ENCODE measurements at places on chromosomes 5 and 9.

DNA sequence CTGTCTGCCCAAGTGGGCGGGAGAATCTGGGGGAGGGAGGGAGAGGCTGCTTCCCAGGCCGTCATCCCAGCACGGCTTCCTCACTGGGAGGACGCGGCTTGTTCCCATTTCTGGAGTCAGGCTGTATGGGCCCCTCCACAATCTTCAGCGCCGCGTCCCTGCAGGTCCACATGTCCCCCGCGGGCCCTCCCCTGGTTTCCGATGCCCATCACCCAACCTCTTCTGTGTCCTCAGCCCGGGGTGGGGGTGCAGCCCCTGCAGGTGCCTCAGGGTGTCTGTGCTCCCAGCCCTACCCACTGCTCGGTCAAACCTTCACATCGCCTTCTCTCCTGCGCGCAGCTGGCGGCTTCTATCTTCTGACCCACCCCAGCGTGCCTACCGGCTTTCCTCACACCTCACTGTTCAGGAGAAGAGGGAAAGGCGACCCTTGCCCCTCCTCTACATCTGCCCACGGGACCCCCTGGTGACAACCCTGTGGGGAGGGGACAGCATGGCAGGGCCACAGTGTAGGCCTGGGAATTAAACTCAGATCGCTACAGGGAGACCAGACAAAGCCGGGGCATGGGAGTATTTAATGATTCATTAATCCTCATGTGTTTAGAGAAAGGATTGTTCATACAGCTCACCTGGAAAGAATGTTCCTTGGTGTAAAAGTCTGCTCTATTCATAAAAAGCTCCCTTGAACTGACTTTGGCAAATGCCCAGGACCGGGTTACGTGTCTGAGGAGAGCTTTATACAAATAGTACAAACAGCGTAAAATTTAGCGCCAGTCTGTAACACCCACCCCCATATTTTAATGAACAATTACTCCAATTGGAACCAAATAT is 145.1 kb downstream of the IRX1 start:
- no peak for DNase-seq

DNA sequence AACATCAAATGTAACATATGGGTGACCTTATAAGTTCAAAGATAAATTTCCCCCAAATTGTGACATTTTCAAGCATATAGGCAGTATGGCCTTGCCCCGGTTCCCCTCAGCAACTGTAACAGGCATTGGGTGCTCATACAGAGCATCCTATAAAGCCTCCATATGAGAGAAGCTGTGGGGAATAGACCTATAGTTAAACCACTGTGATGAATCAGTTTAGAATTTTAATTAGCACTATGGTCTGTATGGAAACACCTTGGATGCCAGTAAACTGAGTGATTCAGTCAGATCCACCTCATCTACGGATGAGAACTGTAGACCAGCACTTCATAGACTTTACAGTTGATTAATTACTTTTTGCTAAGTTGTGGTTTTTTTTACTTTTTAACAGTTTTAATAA is 79.4 kb downstream of the ERCC6L2 start:
- no peak for DNase-seq

- no peak for DNase-seq
These were observed 28.0 kb downstream of the ATP6V0E1 start for GRCh38 chr5:173011566-173011965.

- no peak for DNase-seq
These were observed 16.6 kb downstream of the TUT7 start for GRCh38 chr9:86337469-86338108.

DNA sequence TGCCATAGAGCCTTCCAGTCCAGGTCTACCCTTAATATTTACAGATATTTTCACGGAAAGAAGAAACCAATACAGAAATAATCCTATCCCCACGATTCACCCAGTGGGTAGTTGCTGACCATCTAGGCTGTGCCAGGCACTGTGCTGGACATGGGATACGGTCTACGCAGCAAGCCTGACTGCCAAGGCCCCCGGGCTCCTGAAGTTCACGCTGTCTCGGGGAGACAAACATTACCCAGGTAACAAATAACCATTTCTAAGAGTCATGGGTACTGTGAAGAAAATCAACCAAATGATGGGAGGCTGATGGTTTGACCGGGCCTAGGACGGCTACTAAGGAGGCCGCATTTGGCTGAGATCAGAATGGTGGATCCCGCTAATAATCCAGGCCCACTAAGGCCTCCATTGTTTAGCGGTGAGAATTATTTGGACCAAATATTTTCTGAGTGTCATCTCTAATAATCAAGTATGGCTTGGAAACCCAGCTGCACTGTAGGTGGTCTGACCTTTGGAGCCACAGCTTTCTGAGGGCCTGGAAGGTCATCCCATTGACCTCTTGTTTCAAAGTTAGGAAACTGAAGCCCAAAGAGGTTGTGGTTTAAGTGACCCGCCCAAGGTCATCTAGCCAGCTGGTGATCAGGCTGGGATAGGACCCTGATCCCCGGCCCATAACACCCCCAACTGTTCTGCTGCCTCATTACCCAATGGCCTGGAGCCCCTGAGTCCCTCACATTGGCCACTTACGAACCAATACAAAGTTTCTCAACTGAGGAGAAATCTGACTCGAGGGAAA is 82.4 kb downstream of the AK8 start:
- DNase-seq, result no peak

DNA sequence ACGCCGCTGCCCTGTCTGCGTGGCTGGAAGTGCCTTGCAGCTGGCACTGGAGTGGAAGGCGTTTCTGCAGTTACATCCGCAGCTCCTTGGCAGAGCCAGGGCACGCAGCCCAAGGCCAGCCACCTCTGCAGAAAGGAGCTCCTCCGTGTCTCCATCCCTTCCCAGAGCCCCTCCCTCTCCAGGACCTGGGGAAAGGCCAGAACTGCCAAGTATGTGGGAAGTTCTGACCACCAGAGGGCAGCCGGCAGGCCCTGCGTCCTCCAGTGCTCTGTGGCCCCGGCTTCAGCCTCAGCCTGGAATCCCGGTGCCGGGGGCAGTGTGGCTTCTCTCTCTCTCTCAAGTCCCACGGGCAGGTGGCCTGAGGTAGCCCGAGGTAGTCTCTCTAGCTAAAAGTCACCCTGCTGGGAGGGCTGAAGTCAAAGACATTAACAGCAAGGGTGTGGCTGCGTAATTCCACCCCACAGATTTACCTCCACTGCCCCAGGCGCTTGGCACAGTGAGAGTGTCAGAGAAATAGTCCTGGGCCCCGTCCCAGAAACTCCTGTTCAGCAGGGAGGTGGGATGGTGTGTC is 101.7 kb upstream of the FCN2 start:
- DNase-seq, result peak; percentile 46

DNA sequence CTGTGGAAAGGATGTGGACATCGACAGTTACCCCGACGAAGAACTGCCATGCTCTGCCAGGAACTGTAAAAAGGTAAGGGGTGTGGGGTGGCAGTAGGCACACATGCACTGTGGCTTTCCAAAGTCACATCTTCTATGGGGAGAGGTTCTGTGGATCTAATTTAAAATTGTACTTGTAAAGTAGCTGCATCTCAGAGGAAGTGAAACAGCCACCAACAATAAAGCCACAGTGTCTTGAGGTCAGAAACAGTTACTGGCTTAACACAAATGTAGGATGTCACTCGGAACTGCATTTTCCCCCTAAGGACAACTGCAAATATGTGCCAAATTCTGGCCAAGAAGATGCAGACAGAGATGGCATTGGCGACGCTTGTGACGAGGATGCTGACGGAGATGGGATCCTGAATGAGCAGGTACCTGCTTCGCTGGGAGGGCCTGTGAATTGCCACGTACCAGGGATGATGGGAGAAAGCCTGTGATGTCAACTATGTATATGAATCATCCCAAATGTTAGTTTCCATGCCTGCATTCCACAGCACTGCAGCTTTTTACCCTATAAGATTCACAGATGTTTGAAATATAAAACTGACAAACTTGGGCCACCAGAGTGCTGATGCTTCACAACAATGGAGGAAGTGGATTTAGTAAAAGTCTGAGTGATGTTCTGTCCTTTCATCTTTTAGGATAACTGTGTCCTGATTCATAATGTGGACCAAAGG is 35.3 kb downstream of the THBS4 start:
- no peak for DNase-seq

- peak; percentile 21 for DNase-seq
These were observed 93.5 kb downstream of the SYK start for GRCh38 chr9:90894986-90895687.

DNA sequence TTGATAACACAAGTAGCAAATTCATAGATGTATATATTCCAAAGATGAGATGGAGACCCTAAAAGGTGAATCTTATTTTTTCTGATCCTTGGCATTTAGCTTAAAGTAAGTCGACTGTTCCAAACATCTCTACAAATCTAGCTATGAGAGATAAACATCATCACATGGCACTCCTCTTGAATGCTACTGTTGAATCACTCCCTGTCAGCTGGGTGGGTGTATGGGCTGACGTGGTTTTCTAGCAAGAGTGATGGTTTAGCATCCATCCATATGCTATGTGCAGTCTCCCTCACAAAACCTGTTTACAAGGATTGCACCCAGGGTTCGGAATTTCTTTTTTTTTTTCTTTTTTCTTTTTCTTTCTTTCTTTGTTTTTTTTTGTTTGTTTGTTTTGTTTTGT is 13.8 kb downstream of the ACO1 start:
- DNase-seq, result no peak

DNA sequence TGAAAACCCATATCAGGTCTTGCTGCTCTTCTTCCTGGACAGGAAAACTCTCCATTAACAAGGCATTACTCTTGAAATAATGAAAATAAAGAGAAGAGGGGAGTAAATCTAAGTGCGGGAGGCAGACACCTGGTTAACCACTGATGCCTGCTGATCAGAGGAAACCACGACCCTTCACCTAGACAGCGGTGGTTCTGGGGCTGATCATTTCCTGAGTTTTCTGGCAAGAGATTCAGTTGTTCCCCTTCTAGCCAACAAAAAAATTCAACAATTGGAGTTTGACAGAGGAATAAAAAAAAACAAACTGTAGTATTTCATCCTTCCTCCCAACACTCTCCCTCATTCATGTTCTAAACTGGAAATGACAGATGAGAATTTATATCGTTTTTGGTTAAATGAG is 3.0 kb downstream of the RLN2 start:
- no peak for DNase-seq

GRCh38 chr9:84538879-84539278 is 130.7 kb upstream of the NTRK2 start:
- no peak for DNase-seq

GRCh38 chr9:134698111-134698510 is 56.5 kb downstream of the COL5A1 start:
- DNase-seq, result no peak

DNA sequence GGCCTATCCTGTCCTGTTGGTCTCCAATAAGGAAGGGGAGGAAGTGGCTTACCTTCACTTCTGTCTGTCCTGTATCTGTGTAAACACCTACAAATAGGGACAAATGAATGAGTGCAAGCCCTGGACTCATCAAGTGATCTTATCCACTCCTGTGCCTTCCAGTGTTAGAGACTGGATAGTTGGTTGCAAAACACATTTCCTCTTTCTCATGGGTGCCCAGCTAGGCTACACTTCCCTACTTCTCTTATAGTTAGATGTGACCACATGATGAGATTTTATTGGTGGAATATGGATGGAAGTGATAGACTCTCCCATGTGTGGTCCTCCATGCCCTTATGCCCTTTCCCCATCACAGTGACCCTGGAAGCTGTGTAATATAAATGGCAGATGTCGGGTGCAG is 16.9 kb upstream of the PFDN1 start:
- no peak for DNase-seq

- DNase-seq, result peak; percentile 56
These were observed 7.2 kb downstream of the HMGCS1 start for GRCh38 chr5:43305948-43306565.

DNA sequence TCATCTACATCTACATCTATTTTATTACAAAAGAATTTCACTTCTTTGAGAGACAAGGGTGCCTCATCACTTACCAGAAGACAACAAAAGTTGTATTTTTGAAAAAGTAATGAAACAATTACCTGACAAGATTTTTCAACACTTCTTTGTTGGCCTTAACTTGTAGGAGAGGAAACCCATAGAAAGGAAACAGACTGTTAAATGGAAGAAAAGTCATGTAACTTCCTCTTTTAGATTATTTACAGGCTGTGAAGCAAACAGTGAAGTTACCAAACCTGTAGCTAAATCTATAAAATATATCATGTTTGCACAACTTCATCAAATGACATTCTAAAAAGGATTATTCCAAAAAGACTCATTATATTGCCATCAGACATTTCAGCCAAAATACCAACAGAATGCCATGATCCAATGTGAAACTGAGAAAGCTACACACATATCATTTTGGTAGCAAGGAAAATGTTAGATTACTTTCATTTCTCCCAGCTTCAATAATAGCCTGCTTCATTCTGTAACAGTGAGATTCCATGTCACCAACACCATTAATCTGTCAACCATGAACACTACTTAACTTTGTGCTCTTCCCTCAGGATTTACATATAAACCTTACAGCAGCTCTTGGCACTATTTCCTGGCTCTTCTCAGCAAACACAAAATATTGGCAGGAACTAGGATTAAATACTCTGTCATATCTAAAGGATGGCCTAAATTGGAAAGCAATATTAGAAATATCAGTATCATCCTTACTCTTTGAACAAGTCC is 122.5 kb downstream of the MCTP1 start:
- DNase-seq, result no peak

GRCh38 chr5:93280518-93280917 is 300.5 kb downstream of the NR2F1-AS1 start:
- no peak for DNase-seq

GRCh38 chr5:157025093-157025698 is 33.7 kb downstream of the HAVCR1 start:
- no peak for DNase-seq

DNA sequence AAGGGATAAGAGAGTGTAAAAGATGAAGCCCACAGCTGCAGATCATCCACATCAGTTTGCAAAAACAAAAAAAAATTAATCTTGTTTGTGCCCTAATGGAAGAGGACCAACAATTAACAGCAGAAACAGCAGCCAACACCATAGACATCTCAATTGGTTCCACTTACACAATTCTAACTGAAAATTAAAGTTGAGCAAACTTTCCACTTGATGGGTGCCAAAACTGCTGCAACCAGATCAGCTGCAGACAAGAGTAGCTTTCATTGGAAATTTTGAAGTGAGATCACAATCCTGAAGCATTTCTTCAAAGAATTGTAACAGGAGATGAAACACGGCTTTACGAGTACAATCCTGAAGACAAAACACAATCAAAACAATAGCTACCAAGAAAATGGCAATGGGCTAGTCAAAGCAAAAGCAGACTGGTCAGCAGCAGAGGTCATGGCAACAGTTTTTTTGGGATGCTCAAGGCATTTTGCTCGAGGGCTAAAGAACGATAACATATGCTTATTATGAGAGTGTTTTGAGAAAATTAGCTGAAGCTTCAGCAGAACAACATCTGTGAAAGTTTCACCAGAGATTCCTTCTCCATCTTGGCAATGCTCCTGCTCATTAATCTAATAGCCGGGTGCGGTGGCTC is 4.1 kb upstream of the RBM27 start:
- DNase-seq, result no peak

Measured in NCI-H460 (cell line).